ENCODE measurements at places on chromosomes 2 and 18.

- DNase-seq, result no peak
Observed at GRCh38 chr2:224252631-224253030, 149.3 kb downstream of the FAM124B start.

- DNase-seq, result no peak
Observed at GRCh38 chr2:66239655-66240054, 195.3 kb upstream of the MEIS1 start.

- DNase-seq, result peak; percentile 72
Observed at GRCh38 chr2:231530099-231531011, at the start of gene NMUR1. Gene NMUR1, minus strand, starts transcription at chr2:231530445. Its CDS starts 84 bp downstream, at chr2:231530361.

DNA sequence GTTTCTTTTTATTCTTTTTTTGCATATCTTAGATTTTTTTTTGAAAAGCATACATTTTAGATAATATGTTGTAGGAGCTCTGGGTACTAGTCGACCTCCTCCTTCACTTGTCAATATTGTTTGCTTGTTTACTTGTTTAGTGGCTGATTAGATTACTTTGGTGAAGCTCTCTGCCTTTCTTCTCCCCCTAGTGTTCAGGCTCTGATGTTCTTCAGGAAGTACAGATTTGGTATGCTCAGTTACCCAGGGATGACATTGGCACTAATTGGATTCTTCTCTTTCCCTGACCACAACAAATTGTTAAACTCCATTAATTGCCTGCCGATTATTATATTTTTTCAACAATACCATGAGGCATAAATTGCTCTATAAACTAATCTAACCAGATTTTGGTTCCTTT is 491.2 kb downstream of the SUCLG1 start:
- DNase-seq, result no peak

DNA sequence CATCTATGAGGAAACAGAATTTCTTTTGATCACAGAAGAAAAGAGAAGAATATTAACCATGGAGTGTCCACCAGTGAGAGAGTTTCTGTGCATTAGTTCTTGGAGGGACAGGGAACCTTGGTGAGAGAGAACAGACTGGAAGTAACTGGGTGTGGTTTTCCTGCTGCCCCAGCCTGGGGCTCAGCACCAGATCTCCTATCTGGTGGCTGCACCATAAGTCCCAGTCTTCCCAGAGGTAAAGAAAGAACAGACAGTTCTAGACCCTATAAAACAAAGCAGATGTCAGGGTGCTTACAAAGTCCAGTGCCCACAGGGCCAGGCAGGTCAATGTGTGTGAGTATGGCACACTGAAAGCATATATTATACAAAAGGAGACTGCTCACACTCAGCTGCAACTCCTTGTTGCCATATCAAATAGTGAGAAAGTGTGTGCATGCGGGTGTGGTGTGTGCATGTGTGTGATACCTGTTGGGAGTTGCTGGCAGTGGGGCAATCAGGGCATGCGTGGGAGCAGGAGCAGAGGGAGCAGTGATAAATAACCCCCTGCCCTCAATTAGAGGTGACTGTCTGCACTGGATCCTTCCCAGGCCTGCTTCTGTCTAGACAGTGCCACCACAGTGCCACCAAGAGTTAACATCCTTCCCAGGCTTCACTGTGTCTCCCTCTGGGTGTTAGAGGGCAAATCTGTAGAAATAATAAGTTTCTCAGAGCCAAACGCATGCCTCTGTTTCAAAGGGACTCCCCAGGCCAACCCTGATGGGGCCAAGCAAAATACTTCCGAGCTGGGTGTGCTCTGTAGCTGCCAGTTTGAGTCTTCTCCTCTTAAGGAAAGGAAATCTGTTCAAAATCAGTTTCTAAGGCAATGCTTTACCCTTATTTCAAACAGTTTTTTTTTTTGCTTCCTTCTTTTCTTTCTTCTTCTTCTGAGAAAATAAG is 45.7 kb downstream of the RDH14 start:
- DNase-seq, result no peak

DNA sequence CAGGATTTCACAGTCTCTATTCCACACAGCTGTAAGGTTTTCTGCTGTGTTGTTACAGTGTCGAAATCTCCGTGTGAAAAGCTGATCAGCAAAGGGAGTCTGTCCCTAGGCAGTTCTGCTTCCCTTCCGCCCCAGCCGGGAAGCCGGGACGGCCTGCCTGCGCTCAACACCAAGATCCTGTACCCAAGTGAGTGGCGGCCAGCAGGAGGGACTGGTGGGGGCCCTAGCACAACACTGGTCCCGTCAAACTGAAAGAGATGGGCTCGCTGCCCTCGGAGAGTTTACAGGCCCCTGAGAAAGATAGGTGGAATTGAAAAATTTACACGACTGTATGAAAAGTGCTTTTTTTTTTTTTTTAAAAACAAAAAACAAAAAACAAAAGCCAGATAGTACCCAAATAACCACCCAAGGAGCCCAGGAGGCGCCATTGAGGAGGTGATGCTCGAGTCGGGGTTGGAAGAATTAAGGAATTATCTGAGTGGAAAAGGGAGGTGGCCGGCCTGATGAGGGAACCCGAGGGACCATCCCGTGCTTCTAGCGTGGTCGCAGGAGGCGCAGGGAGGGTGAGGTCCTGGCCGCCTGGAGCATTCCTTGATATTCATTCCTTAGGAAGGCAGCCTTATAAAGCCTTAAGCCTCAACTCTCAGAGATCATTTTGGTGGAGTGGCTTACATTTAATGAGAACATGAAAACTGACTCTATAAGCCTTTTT is 96.7 kb downstream of the DGKD start:
- DNase-seq, result no peak

- DNase-seq, result peak; percentile 54
Observed at GRCh38 chr2:175180701-175181103, 808 bp downstream of the ATP5MC3 start.

- DNase-seq, result no peak
Observed at GRCh38 chr18:61414086-61414485, 80.9 kb downstream of the CDH20 start.

DNA sequence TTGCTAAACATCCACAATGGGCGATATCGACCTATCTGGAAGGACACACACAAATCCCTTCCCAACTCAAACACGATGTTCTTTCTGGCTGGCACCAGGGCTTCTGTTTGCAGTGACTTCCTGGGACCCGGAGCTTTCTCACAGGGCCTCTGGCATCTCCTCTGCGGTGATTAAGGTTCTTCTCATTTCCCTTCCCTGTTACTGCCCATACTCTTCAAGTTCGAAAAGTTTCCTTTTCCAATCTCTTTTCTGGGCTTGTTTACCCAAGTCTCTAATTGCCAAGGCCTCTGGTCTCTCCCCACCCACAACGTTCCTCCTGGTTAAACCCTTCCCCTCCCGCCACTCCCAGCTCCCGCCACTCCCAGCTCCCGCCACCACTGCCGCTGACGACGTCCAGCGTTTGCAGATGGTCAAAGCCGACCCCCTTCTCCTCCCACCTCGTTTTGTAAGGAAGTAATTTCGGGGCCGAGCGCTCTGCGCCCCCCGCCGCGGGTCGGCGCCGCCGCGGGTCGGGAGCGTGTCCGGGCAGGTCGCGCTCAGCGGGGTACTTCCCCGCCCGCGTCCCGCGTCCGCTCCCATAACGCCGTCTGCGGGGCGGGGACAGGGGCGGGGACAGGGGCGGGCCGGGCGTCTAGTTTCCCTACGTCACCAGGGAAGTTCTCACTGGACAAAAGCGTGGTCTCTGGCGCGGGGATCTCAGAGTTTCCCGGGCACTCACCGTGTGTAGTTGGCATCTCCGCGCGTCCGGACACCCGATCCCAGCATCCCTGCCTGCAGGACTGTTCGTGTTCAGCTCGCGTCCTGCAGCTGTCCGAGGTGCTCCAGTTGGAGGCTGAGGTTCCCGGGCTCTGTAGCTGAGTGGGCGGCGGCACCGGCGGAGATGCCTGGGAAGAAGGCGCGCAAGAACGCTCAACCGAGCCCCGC is at the start of gene PMAIP1:
TSS of gene PMAIP1 (plus strand) at position 699 of the 924 bp plus-strand sequence. CDS start at position 881, 182 bp downstream.
- peak; percentile 86 for DNase-seq

DNA sequence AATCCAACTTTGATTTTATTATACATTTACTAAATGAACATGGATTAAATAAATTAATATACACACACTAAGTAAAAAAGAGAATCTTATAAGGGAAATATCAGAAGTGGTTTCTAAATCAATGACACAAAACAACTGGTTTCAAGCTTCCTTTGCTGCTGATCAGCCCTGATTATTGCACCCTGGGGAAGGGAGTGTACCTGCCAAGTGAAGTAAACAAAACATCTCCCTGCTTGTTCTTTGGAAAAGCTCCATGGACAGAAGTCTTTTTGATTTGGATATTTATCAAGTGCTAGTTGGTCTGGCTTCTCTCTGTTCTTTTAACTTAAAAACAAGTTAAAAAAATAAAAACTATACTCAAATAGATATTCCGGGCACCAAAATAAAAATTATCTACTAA is 190.1 kb downstream of the PDE11A start:
- DNase-seq, result no peak

- no peak for DNase-seq
Observed at GRCh38 chr2:230840301-230840700, 24.4 kb upstream of the ITM2C start.

GRCh38 chr2:158781353-158781961 is 13.7 kb upstream of the DAPL1 start:
- no peak for DNase-seq

DNA sequence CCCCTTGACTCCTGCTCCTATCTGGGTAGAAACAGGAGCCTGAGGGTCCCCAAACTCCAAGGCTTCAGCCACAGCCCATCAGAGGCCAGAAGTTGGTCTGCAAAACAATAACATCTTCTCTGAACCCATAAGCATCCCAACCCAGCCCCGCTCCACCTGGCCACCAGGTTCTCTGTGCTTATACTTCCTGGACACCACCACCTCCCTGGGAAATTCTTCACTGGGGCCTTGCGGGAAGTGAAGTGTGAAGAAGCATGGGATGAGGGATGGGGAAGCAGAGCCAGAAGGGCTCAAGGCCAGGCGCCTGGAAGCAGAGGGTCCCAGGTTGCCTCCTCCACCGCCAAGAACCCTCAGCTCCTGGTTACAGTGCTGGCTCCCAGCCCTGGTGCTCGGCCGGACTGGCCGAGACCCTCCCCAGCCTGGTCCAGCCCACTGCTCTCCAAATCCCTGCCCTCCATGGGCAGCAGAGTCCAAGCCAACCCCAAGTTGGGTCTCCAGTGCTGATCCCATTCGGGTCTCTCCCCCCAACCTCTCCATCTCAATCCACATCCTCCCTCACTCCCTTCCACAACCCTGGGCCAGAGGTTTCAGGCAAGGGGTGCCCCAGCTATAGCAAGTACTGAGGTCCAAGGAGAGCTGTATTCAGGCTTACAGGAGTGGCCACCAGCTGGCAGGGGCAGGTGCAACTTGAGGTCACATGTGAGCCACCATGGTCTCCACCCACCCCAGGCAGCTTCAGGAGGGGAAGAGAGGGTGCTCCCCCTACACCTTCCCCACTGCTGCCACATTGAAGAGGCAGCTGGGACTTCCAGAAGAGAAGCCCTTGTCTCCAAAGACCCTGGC is 60.7 kb downstream of the TNS1 start:
- no peak for DNase-seq

DNA sequence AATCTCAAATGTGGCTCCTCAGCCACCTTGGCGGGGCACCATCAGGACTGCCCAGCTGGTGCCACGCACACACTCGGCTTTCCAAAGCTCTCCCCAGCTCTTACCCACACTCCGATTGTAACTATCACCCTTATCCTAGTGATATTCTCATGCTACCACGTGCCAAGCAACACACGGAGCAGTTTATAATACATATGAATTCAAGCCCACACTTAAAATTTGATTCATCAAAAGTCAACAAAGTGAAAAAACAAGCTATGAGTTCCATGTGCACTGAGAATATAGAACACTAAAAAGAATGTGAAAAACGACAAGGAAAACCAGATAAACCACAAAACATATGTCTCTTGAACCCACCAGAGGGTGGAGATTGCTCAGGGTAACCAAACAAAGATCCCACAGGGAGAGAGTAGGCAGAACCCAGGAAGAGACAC is 31.6 kb downstream of the LONRF2 start:
- no peak for DNase-seq

GRCh38 chr2:45533771-45534170 is 77.3 kb downstream of the SRBD1 start:
- DNase-seq, result no peak

DNA sequence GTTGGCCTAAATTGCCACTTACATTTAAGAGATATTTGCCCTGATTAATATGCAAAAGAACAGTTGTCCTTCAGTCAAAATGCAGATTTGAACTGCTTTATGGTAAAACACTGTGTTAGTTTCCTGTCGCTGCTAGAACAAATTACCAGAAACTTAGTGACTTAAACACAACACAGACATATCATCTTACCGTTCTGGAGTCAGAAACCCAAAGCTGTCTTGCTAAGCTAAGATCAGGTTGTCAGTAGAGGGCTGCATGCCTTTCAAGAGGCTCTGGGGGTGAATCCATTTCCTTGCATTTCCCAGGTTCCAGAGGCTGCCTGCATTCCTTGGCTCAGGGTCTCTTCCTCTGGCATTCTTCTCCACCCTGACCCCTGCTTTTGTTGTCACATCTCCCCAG is 149.5 kb downstream of the FAM161A start:
- no peak for DNase-seq

- no peak for DNase-seq
Observed at GRCh38 chr2:220275454-220275853, 648.0 kb downstream of the SLC4A3 start.

DNA sequence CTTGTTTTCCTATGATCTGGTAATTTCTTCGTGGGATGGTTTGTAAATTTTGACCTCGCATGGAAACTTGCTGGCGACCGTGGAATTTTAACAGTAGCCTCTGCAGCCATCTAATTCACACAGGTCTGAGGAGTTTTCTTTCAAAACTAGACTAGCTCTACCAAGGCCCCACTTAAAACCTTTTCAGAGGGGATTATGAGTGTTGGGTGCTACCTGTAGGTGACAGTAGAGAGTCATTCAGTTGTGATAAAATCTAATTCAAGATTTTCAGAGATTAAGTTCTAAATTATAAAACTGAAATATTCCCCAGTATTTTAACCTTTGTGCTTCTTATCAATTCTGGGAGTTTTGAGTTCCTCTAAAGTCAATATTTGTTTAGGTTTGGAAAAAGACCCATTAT is 31.0 kb downstream of the THSD7B start:
- no peak for DNase-seq

- no peak for DNase-seq
Observed at GRCh38 chr2:217360111-217360510, 500.2 kb upstream of the TNP1 start.

DNA sequence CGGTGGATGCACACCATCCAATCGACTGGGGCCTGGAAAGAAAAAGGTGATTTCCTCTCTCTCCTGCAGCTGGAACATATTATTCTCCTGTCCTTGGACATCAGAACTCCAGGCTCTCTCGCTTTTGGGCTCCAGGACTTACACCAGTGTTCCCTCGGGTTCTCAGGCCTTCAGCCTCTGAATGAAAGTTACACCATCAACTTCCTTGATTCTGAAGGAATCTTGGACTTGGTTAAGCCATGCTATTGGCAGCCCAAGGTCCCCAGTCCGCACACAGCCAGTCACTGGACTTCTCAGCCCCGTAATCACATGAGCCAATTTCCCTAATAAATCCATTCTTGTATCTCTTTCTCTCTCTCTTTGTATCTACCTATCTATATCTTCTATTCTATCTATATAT is 418.9 kb downstream of the IRS1 start:
- DNase-seq, result no peak

GRCh38 chr2:44167311-44167907 is 1.3 kb upstream of the PPM1B start:
- no peak for DNase-seq
